Muscle of arm (tissue), 14 donors: ENCODE measurements at places on chromosomes 2 and 18. TPM values are rescaled to one million over a fixed set of nuclear protein-coding genes. Genes with fewer than 3 reads are reported as not detected.

Gene RAB11FIP5
- 17.1 TPM for polyA plus RNA-seq

DNA sequence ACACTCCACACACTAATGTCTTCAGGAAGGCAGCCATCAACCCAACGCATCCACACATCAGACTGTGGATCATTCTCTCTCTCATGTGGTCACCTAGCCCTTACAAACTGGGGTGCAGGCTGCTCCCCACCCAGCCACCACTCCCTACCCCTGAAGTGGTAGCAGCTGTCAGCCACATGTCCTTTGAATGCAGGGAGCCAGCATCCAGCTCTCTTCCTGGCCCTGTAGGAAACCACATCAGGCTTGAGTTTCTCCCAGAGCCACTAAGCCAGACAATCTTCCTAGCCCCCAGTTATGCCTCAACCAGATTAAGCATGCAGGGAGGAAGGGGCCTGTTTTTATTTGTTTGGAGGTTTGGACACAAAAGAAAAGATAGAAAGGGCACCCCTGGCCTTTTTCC, 52.8 kb upstream of the SPP2 start:
- DNase-seq: no peak

Gene DSG1
- 0.50 TPM for polyA plus RNA-seq

- no peak for DNase-seq
Measured at GRCh38 chr2:112821142-112821541, 15.4 kb downstream of the IL1B start.

Gene NEU2
- not detected for polyA plus RNA-seq

DNA sequence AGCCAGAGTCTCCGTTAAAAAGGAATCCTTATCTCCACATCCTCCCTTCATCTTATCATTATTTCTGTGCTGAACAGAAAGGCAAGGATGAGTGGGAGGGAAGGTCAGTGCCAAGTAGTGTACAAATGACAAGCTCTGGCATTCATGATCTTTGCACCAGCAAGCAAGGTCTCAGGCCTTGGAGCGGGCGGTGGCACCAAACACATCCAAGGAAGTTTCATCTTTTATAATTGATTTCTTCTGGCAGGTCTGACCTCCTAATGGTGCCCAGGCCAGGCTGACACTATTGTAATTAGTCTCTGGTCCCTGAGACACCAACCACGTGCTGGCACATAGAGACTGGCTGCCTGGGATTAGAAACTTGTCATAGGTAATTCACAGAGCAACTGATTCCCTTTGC, 336.6 kb downstream of the EN1 start:
- no peak for DNase-seq

DNA sequence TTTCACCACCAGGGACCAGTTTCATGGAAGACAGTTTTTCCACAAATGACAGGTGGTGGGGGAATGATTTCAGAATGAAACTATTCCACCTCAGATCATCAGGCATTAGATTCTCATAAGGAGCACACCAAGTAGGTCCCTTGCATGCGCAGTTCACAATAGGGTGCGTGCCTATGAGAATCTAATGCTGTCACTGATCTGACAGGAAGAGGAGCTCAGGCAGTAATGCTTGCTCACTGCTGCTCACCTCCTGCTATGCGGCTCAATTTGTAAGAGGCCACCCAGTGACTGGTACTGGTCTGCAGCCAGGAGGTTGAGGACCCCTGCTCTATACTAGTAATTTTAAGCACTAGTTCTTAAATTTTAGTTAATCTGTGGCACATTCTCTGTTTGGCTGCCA, 107.8 kb downstream of the IKZF2 start:
- no peak for DNase-seq

Gene CXCR1
- not detected for polyA plus RNA-seq

- DNase-seq: no peak
Measured at GRCh38 chr18:56890632-56891031, 239.5 kb downstream of the WDR7 start.

Gene FBXO36
- polyA plus RNA-seq: 2.0 TPM

- DNase-seq: no peak
Measured at GRCh38 chr2:138811431-138811830, 31.2 kb upstream of the NXPH2 start.

GRCh38 chr2:45497355-45497754, 113.7 kb downstream of the SRBD1 start:
- no peak for DNase-seq

GRCh38 chr2:217593732-217594131, 409.1 kb downstream of the TNS1 start:
- no peak for DNase-seq

DNA sequence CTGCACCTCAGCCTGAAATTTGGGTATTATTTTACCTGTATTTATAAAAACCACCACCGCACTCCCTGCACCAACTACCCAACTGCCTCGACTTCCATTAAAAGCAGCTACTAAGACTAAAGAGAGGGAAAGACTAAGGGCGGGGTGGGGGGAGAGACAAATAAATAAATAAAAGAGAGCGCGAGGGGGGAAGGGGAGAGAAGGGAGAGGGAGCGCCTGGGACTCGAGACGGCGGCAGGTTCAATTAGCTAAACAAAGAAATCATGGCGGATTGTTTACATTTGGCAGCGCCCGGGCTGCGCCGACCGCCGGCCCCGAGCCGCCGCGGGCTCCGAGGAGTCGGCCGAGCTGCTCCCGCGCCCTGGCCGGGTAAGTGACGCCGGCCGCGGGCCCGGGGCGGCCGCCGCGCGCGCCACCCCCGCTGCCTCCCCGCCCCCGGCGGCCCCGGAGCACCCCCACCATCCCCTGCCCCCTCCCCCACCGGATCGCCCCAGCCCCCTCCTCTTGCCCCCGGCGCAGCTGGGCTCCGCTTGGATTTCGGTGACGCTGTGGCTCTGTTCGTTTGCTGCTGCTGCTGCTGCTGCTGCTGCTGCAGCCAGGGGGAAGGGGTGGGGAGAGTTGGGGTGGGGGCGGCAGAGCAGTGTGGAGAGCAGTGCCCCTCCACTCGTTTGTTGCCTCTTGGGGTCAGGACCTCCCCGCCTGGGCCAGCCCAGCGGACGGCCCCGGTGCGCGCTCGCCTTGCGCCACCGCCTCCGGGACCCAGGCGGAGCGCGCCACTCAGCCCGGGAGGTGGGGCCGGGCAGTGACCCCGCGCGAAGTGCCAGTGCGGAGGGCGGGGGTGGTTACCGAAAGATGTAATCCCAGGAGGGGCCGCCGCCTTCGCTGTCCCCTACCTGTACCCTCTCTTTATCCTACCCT, 187.2 kb upstream of the FANCL start:
- DNase-seq: peak; percentile 15

Gene VAMP8
- polyA plus RNA-seq: 13.3 TPM

- no peak for DNase-seq
Measured at GRCh38 chr2:238404406-238405216, 22.1 kb upstream of the ASB1 start.

- no peak for DNase-seq
Measured at GRCh38 chr2:224646242-224646846, 61.2 kb upstream of the CUL3 start.

DNA sequence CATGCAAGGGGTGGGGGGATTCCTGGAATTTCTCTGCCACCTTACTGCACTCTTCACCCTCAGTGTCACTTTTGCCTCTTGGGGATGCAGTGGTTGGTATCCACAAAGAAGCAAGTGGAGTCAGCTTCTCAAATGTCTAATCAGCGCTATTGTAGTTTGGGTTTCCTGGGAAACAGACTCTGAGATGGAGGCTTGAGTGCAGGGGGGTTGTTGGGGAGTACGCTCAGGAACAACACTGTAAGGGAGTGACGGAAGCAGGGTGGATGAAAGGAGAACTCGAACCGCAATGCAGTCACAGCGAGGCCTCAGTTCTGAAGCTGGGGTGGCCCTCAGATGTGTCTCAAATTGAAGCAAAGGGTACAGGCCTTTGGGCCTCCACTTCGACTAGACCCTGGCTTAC, 73.6 kb upstream of the EPC2 start:
- no peak for DNase-seq

DNA sequence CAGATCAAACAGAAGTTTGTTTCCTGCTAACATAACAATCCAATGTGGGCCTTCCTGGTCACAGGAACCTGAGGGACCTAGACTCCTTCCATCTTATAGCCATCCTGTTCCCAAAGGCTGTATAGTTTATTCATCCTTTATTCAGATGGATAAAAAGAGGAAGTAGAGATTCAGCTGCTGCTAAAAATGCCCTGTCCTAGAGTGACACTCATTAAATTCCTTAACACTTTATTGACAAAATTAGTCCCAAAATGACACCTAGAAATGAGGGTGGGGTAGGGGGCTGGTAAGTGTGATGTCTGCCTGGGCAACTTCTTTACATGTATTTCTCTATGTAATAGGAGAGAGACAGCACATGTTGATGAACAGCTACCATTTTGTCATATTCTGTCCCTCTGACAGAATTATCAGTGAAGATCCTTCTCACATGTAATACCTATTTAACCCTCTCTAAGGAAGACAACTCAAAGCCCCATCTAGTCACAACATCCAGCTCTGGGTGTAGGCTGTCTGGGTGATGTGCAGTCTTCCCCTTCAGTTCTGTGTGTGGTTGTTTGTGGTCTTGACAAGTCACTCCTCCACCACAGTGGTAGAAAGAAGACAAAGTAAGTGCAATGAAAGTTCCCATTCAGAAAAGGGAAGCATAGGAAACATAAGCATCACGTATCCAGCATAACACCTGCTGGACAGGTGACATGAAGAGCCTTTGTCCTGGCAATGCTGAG, 253.9 kb upstream of the CNTNAP5 start:
- DNase-seq: no peak

DNA sequence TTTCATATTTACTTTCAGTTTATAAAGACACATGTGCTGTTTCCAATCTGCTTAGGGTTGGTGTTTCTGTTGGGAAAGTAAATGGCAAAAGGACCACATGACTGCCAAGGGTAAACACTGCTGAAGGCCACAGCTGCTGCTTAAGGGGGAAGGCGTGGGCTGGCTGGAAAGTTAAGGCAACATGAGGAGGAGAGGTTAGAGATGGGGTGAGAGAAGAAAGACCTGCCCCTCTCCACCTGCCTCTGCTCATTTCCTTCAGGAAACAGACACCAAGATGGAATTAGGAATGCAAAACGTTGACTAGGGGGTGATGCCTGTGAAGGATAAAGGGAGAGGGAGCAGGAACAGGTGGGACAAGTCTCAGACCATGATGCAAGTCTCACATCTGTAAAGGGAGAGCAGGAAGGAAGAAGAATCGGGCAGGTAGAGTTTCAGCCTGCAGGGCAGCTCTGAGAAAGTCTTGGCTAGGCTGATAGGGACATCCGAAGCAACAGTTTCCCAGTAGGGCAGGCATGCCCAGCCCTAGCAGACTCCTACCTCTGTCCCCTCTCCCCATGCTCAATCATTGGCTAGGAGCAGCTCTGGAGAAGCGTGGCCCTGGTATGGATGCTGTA, 86.0 kb downstream of the CDC42EP3 start:
- no peak for DNase-seq

GRCh38 chr18:8868779-8869415, 163.5 kb downstream of the MTCL1 start:
- DNase-seq: no peak

GRCh38 chr2:148596018-148596417, 48.5 kb upstream of the EPC2 start:
- DNase-seq: no peak

GRCh38 chr2:189533288-189534035, 47.1 kb downstream of the SLC40A1 start:
- no peak for DNase-seq

DNA sequence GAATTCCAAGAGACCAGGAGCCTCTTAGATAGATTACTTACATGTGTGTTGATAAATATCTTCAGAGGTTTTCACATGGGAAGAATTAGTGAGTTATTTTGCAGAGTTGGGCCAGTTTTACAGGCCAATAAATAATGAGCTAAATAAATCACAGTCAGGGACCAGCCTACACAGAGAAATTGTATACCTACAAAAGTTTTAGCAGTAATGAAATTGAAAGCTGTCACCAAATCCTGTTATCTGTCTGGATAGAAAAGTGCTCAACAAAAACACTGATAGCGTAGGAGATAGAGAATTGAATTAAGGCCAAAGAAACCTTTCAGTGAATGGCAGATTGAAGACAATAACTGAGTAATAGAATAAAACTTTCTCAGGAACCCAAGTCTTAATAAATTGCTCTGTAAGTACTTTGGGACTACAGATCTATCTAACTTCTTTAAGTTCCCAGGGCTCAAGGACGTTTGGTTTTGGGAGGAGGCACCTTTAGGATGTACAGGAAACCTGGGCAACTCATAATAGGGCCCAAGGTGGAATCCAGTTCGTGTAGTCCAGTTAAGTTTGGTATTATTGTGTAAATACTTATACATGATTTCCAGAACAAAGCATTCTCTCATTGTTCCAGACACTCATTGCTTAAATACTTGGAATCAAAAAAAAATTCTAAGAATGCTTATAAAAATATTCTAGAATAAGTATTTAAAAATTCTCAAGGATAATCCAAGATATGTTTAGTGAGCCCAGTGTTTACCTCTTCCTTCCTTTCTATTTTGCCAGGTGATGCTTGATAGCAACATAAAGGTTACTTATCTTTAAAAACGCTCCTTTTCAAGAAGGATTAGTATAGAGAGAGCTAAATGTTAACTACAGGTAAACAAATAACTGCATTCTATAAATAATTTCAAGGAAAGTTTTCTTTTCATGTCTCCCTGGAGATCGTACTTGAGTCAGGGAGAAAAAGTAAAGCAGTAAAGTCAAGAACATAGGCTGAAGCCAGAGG, 134.5 kb downstream of the NCKAP5 start:
- DNase-seq: no peak

GRCh38 chr18:37424507-37424906, 141.1 kb downstream of the CELF4 start:
- no peak for DNase-seq

GRCh38 chr2:28661589-28662001, 90.0 kb upstream of the PPP1CB start:
- DNase-seq: peak; percentile 60

DNA sequence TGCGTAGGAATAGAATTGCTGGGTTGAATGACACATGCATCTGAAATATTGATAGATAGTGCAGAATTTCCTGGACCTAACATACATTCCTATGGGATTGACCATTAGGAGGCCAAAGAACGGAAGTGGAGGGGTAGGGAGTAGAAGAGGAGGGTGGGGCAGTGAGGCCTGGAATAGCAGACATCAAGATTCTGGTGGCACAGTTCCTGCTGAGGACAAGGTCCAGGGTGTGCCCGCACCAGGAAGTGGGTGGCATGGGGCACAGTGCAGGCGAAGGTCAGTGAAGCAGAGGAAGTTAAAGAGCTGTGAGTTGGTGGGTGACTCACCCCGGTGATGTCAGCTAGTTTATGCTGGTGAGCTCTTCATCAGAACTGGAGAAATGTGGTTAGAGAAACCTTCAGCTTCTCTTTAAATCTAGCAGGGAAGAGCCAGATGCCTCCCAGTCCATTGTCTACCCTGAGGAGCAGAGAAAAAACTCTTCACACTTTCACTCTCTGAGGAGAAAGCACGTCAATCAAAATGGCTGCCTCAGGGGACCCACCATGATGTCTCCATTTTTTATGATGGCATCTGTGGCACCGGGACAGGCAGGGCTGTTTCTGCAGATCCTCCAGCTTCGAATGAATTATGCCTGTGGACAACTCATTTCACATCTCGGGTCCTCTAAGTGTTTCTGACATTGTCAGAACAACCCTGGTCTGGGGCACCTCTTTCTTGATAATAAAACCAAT, 55.9 kb upstream of the CTLA4 start:
- no peak for DNase-seq
